ENCODE measurements at places on chromosomes 2 and 18.

- no peak for DNase-seq
Observed at GRCh38 chr18:61616111-61616610, 276.6 kb downstream of the RNF152 start.

- DNase-seq, result no peak
Observed at GRCh38 chr2:239303711-239304532, 96.9 kb downstream of the HDAC4 start.

DNA sequence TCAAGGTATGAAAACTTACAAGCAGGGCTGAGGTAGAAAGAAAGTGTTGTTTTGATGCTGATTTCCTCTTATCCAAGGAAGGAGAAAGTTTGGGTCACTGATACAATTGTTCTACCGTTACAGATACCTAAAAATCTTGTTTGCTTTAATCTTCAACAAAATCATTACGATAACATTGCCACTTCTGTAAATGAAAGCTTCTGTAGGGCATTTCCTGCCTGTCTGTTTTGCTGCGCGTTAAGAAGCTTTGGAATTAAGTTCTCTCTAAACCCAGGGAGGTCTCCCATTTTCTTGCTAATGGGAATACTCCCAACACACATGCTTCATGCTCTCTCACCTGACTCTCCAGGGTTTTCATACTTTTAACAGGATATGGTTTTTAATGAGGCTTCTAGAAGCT lies 258.5 kb downstream of the PTGR3 start:
- DNase-seq, result no peak

GRCh38 chr2:12261986-12262680 lies 454.6 kb upstream of the TRIB2 start:
- no peak for DNase-seq

DNA sequence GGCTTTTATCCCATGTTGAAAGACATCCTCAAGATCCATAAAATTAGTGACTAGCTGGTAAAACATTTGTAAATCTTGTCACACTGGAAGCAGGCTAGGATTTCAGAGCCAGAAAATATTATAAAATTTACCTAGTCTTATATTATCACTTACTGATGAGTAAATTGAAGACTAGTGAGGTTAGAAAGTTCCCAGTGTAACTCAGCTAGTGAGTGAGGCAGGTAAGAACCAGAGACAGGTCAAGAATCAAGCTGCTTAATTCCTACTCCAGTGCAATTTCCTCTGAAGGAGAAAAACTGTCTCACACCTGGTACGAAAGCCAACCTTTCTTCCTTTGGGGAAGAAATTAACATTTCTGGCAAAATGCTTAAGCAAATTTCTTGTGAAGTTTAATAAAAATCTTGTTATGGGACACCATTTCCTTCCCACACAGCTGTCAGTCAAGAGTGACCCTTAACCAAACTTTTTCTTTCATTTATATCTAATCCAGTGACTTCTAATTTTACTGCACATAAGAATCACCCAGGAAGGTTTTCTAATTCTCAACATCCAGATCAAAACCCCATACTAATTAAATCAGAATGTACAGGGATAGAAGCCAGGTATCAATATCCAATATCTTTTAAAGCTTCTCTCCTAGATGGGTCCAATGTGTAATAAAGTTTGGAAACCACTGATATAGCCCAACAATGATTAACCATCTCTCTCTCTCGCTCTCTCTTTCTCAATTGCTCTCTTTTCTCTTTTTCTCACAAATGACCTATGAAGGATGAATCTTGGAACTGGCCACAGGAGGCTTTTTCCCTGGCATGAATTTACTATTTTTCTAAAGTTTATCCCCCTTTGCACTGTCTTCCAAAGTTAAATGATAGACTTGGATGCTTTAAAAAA lies 264.3 kb upstream of the SLC39A10 start:
- no peak for DNase-seq

GRCh38 chr18:57819671-57820460 lies 16.8 kb upstream of the ATP8B1 start:
- no peak for DNase-seq

DNA sequence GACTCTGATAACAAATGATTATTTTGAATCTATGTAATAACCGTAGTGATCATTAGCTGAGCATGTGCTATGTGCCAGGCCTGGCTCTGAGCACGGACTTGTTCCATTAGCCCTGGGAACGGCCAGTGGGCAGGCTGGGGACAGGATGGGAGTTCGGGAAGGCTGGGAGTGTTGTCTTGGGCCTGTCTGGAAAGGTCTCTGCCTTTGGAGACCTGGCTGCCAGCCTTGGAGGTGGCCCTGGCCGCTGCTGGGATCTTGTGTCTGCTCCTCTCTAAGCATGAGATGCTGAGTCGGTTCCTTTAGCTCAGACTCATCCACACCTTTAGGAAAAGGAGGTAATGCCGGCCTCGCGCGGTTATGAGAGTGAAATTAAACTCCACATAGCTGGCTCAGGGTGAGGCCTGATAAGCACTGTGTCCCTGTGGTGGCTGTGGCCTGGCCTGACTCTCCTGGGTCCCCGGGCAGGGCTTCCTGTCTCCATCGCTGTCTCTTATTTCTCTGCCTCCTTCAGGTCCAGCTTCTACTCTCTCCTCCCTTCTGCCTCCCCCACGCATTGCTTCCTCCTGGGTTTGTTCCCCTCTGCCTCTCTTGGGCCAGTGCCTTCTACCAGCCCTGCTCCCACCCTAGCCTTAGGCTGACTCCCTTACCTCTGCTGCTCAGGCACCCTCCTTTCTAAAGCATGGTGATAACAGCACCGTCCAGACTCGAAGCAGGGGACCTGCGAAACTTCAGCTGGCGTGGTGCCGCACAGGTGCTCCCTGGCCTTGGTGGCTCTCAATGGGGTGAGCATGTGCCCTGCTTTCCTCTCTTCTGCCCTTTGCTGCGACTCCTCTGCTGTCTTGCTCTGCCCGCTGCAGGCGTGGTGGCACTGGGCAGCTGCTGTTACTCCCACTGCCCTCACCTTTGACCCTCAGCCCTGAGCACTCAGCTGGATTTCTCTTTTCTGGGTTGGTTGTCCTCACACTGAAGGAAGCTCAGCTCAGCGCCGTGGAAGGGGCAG lies 41.8 kb downstream of the NCK2 start:
- no peak for DNase-seq

- no peak for DNase-seq
Observed at GRCh38 chr2:220353897-220354296, 726.5 kb downstream of the SLC4A3 start.

DNA sequence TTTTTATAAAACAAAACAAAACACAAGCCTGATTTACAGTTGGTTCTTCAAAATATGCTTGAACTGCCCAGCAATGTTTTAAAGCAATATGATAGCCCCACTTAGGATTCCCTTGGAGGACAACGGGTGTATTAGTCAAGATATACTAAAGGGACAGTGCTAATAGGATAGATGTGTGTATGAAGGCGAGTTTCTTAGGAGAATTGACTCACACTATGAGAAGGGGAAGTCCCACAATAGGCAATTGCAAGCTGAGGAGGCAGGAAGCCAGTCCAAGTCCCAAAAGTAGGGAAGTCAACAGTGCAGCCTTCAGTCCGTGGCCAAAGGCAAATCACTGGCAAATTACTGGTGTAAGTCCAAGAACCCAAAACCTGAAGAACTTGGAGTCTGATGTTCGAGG lies 167.9 kb downstream of the CBLN2 start:
- no peak for DNase-seq

GRCh38 chr2:16162491-16163040 lies 222.2 kb downstream of the MYCN start:
- DNase-seq, result no peak

- no peak for DNase-seq
Observed at GRCh38 chr2:144152817-144153271, 367.1 kb downstream of the ZEB2 start.

DNA sequence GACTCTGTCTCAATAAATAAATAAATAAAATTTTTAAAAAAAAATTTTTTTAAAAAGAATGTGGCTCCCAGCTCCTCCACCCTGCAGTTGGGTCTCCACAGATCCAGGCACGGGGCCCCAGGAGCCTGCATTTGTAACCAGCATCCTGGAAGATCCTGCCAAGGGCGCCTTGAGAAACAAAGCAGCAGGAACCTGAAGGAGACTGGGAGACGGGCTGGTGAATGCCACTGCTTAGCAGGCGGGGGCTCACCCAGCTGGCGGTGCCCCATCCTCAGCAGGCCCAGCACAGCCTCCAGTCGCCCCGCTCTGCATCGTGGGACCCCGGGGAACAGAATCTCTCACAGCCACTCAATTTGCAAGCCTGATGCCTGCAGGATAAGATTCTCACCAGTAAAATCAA lies 187.5 kb upstream of the SALL3 start:
- DNase-seq, result no peak

- DNase-seq, result no peak
Observed at GRCh38 chr2:30321466-30321865, 90.1 kb downstream of the LBH start.

DNA sequence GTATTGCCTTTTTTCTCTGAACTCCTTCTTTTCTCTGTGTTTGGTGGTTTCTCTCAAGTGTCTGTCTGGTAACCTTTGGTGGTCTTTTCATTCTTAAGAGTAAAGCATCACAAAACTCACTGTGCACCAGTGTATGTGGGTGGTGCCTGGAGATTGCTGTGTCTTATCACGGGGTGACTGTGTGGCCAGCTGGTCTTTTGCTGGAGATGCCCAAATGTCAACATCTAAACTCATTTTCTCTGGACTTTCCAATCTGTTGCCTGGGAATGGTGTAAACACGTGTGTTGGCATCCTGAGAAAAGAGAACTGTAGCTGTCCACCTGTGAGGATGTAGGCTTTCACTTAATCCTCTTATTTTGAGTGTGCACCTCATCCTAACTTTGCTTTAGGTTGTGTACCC lies 323.2 kb downstream of the AGPS start:
- DNase-seq, result no peak

GRCh38 chr2:217063238-217063755 lies 203.4 kb upstream of the TNP1 start:
- DNase-seq, result no peak

DNA sequence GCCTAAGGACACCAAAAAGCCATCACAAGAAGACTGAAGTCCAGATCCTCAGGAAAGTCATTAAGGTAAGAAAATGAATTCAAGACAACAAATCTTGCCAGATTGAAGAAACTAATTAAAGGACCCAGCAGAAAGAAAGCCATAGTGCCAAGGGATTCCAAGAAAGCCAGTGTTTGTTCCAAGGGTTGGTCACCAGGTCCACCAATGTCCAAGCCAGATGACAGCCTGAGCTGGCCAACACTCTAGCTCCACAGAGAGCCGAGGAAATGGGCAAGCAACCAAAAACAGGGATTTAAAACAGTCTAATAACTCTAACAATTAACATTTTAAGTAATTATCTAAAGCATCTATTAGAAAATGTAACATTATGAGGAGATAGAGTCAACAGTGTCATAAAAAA lies 49.2 kb downstream of the DNER start:
- no peak for DNase-seq

GRCh38 chr2:154392256-154392655 lies 306.2 kb upstream of the KCNJ3 start:
- no peak for DNase-seq

- no peak for DNase-seq
Observed at GRCh38 chr2:70797506-70797905, 7.1 kb upstream of the FIGLA start.

DNA sequence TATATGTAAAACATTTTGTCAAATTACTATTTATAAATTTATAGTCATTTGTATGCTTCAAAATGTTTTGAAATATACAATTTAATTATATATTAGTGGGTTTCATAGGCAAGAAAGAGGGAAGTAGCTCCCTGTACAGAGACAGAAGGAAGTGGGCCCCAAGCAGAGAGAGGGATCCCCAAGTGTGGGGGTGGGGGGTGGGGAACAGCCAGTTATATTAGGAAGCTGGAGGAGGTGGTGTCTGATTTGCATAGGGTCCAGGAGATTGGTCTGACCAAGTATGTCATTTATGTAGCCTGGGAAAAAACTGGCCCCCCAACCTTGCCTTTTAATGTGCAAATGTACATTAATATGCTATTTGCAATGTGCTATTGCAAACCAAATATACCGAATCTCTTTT lies 76.5 kb upstream of the ZSWIM2 start:
- no peak for DNase-seq

GRCh38 chr2:229249536-229249935 lies 21.6 kb downstream of the PID1 start:
- DNase-seq, result no peak

DNA sequence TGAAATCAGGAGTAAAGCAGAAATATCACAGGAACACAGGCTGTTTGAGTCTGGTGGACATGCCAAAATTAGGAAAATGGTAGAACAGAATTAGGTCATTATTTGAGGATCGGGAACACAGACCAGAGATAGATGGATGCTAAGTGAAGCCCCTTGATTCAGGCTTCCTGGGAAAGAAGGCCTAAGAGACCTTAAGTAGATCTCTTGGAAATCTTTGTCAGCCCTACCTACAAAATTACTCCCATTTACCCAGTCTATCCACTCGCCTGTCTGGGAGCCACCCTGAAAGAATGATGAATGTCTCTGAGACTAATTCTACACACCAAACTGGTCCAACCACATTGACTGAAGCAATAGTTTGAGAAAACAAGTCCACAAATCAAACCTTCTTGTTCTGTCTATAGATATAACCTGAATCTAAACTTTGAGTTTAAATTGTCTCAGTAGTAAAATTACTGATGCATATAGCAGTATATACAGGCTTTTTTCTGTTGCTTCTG lies 36.6 kb upstream of the TANK start:
- DNase-seq, result no peak

- no peak for DNase-seq
Observed at GRCh38 chr2:161870401-161870930, 203.5 kb downstream of the DPP4 start.

GRCh38 chr2:69525261-69525660 lies 88.0 kb upstream of the NFU1 start:
- no peak for DNase-seq

DNA sequence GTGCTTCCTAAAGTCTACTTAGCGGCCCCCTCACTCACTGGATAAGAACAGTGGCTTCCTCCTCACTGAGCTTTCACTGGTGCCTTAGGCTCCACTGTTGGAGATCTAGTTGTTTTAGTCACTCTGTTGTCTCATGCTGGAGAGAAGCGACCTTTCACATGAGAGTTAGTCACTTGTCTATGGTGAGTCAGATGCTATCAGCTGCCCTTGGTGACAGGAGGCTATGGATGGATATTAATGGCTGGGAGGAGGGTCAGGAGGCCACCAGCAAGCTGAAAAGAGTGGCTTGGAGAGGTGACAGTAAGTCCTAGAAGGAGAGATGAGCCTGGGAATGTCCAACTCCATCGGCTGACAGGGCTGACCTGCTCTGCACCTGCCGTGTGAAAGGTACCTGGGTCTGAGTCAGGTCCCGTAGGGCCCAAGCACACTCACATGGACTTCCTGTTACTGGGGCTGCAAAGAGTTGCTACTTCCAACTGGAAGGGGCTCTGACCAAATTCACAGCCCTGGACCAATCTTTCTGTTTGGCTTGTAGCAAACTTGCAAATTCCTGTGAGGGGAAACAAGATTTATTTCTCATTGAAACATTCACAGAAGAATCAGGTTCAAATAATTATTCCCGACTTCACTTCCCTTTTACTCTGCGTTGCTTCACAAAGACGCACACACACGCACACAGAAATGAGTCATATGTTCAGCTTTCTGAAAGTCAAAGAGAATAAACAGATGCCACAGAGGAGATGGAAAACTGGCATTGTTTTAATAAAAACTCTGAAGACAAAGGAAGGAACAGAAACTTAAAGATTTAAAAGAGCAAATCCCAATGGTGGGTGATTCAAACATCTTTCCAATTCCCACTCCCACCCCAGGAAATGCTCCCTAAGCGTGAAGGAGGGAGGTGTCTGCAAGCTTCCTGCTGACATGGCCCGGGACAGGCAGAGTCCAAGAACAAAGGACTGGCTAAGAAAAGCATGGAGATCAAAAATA lies 203.5 kb upstream of the TWIST2 start:
- no peak for DNase-seq

- no peak for DNase-seq
Observed at GRCh38 chr2:397521-397920, 109.6 kb upstream of the ALKAL2 start.

Data from NCI-H446 (cell line).